ENCODE measurements at places on chromosomes 12 and 14.

DNA sequence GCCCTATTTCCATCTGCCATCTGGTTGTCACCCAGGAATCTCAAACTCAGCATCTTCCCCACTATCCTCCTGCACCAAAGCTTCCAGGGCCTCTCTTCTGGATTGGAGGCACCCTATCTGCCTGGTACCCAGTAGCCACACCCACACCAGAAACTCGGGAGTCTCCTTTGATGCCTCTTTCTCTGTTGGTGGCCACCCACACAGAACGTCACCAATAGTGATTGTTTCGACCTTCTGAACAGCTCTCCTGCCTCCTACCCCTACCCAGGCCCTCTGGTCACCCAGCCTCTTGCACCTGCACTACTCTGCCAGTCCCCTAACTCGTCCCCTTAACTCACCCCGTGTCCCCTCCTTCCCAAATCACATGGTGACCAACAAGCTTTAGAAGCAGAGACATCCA is 95.0 kb downstream of the IRF2BPL start:
- DNase-seq = no peak

DNA sequence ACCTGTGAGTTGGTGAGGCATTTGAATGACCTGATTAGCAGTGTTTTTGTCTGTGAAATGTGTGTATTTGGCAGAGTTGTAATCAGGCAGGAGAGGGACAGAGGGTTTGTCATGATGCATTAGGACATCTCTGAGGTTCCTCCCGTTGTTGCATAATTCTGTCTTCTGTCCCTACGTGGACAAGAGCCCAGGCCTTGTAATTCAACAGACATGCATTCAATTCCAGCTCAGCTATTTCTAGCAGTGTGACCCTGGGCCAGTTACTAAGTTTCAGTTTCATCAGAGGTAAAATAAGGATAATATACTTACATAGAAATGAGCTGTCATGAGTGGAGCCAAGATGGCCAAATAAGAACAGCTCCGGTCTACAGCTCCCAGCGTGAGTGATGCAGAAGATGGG is 208.6 kb downstream of the SLC38A4 start:
- peak; percentile 58 for DNase-seq

GRCh38 chr12:50740307-50740706 is 23.6 kb upstream of the ATF1 start:
- no peak for DNase-seq

- no peak for DNase-seq
These were observed 592 bp downstream of the KRT7 start for GRCh38 chr12:52233462-52234207.

DNA sequence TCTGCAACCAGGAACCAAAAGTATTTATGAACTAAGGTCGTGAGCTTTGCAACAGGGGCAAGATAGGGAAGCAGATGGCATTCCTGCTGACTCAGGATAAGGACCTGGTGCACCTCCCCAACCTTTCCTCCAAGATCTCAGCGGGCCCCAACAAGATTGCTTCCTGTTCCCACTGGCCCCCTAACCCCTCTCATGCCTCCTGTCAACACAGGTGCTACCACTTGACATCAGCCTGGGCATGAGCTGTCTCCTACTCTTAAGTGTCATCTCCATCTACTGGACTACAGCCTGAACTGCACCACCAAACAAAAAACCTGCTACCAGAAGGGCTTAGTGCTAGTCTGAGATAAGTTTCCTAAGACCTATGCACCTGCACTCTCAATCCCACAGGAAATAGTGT is 32.7 kb downstream of the MED6 start:
- DNase-seq = no peak

DNA sequence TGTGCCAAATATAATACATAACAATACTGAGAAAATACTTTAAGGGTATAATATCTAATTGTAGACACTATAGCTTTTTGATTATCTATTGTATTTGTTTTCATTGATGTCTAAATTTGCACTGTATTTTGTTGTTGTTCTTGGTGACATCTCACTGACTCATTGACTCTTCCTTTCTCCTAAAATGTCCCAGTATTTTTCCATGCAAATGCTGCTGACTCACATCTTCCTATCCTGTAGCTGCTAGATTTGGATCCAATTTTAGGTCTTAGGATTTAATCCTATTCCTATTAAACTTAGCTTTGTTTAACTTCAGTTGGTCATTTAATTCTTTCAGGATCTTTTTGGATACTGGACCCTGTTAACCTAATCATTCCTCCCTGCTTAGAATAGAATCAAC is 148.5 kb downstream of the TMTC2 start:
- DNase-seq = peak; percentile 41

- DNase-seq = no peak
These were observed 5.1 kb upstream of the SIVA1 start for GRCh38 chr14:104747876-104748275.

DNA sequence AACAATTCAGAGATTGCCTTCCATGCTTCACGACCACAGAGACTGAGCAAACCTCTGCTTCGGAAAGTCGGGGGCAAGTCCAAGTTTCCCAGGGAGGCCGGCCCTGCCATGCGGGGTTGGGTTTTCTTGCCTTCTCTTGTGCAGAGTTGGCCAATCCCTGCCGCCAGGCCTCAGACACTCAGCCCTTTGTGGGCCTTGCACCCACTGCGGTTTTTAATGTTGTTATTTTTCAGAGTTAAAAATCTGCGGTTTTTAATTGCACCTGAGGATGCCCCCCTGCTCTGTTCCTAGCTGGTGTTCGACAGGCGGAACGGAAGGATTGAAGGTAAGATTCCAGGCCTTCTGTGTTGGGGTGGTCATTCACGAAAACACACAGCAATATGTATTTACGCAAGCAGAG is 108.7 kb downstream of the CALM1 start:
- no peak for DNase-seq

GRCh38 chr12:30120522-30120921 is 336.8 kb upstream of the TMTC1 start:
- DNase-seq = no peak

DNA sequence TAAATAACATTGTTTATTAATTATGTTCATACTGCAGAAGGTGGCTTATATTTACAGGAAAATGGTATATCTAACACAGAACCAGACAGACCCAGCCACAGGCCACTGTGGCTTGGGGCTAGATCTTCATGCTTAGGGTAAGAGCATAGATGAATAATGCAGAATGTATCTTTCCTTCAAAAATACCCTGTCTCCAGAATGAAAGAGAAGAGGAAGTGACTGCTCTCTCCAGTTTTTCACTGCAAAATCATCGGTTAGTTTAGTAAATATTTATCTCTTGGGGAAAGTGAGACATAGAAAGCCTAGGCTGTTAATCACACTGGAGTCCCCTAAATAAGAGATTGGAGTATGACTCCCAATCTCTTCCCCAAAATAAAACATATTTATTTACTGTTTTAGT is 453.7 kb downstream of the NAV3 start:
- DNase-seq = no peak

- DNase-seq = no peak
These were observed 83.3 kb downstream of the PTPRO start for GRCh38 chr12:15405606-15406005.

GRCh38 chr12:53791735-53792326 is 40.1 kb upstream of the CISTR start:
- no peak for DNase-seq

DNA sequence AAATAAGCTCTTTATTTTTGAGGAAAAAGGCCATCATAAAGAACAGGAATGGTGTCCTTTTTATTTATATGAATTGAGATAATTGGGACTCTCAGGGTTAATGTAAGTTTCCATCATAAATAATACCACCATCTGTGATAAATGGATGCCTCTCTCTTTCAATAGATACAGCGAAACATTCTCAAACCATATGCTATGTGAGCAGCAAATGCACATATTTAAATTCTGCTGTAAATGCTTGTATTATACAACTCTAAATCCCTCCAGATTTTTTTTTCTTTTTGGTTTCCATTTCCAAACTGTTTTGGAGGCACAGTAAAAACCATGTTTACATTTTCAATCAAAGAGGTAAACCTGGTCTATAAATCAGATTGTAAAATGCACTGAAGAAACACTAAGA is 132.3 kb downstream of the TMEM132C start:
- DNase-seq = no peak

DNA sequence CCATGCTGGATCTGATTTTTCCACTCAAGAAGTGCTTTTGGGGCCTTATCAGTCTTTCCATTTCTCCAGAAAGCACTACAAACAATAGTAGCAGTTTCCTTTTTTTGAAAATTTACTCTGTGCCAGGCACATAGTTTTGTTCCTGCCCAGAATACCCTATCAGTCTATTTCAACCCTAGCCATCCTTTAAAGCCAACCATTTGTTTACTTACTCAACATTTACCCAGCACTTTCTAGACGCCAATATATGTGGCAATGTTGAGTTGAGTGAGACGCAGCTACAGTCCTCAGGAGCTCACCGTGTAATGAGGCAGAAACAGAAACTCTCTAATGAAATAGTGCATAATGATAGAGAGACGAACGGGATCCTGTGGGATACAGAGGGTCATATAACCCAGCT is 32.9 kb upstream of the CHST11 start:
- DNase-seq = no peak

GRCh38 chr12:83128540-83128939 is 441.8 kb downstream of the TMTC2 start:
- no peak for DNase-seq

DNA sequence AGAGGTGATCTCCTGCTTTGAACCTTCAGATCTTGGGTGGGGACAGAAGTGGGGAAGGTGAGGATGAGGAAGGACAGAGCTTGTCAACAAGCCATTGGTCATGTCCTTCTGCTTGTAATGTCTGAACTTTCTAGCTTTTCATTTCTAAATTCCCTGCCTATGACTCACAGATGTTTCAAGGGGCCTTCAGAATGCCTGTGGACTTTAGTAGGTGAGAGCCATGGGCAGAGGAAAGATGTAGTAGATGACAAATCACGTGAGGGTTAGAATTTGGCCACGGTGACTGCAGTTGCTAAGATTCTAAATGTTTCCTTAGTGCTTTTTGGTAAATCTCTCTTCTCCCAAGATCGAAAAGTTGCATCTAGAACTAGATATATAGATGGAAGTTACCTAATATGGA is 18.7 kb upstream of the CREBL2 start:
- peak; percentile 31 for DNase-seq

DNA sequence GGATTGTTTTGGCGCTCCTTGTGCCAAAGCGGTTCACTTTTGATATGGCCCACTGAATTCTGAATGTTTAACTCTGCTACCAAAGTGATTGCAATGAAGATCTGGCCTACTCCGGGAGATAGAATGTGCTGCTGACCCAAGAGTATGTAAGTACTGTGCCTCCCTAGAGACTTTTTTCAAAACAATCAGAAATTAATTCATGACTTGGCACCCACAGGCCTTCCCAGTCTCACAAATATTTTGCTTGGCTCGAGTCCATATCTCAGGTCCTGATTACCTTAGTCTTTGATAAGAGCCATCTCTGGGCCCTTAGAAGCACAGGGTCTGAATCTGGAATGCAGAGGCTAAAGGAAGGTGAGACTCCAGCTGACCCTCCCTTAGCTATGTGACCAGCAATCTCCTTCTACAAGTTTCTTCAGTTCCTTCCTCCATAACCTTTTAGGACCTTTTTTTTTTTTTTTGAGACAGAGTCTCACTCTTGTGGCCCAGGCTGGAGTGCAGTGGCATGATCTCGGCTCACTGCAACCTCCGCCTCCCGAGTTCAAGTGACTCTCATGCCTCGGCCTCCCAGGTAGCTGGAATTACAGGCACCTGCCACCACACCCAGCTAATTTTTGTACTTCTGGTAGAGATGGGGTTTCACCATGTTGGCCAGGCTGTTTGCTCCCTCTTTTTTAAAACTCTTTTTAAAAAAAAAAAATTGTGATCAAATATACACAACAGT is 49.5 kb upstream of the METAP2 start:
- no peak for DNase-seq

- DNase-seq = no peak
These were observed 10.8 kb upstream of the AQP2 start for GRCh38 chr12:49939707-49940106.

DNA sequence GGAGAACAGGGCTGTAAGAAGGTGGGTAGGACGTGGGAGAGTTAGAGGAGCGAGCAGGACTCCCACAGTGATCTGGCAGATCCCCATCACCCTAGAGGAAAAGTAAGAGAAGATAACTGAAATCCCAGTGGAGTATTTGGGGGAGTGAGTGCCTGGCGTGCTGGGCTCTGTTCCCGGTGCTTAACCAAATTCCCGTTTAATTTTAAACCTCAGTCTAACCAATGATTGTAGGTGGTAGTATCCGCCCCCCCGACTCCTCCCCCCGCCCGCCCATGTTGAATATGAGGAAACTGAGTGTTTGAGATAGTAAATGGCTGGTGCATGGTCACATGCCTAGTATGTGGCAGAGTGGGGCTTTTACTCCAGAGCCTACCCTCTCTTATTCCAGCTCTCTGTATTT is 1.2 kb downstream of the TARBP2 start:
- DNase-seq = no peak

GRCh38 chr12:27498761-27499160 is 25.2 kb upstream of the PPFIBP1 start:
- DNase-seq = no peak

- no peak for DNase-seq
These were observed 25.1 kb downstream of the ZNF268 start for GRCh38 chr12:133206390-133206789.

DNA sequence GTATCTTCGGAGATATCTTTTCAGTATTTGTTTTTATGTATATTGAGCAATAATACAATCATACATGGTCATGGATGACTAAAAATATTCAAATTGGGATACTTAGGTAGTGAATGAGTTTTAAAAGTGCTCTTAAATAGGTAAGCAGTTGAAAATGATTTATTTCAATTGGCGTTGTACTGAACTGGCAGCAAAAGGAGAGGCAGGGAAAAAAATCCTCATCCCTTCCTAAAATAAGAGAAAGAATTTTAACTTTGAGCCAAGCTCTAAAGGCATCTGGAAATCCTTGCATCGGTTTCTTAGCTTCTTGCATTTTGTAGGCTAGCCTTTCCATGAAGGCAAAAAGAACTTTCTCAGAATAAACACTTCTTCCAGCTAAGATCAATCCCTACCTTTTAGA is 125.2 kb downstream of the MGST1 start:
- no peak for DNase-seq

DNA sequence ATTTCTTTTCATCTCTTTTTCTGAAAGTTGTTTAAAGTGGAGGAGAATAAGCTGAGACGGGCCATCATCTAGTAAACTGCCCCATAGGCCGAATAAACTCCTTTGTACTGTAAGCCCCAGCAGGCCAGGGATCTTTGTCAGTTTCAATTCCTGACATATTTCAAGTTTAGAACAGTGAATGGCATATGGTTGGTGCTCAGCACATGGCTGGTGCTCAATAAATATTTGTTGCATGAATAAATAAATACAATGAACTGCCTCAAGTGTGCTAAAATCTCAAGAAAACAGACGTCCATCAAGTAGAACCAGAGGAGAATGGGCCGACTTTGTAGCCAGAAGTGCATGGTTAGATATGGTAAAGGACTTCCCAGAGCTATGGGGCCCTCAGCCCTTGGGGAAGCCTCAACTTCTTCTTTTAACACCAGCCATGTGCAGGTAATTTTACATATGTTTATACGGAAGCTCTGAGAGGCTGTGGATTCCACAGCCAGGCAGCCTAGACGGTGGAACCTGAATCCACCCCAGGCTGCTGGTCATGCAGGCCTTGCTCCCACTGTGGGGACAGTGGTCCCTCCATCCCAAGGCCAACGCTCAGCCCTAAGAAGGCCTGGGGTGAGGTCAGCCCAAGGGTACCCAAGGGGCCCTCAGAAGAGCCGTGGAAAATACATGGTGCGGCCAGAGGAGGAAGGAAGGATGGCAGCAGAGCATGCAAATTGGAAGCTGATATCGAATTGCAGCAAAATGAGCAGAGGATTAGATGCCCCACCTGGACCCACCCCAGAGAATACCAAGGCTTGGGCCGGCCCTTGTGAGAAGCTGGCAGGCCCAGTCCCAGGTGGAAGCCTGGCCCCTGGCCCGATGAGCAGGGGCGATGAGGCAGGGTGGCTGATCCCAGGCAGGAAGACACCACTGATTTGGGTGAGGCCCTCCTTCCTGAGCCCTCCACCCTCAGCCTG is 8.7 kb upstream of the AQP2 start:
- DNase-seq = no peak
